ENCODE measurements at places on chromosomes 2 and 18.

- DNase-seq, result no peak
Observed at GRCh38 chr2:191521608-191522208, 156.2 kb upstream of the NABP1 start.

DNA sequence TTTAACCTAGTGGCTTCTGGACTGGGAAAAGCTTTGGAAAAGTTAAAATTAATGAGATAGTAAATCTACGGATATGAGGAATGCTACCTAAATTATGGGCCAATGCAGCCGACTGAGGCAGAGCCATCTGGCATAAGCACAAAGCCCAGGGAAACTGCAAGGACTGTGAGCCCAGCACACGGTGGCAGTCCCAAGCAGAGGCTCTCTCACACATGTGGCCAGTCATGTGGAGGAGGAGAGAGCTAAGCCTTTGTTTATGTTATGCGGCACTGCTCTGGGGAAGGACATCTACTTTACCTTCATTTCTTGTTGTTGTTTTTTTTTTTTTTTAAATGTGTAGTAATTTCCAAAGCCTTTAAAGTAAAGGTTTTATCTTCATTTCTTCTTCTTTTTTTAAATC is 267.0 kb downstream of the STK39 start:
- DNase-seq, result no peak

DNA sequence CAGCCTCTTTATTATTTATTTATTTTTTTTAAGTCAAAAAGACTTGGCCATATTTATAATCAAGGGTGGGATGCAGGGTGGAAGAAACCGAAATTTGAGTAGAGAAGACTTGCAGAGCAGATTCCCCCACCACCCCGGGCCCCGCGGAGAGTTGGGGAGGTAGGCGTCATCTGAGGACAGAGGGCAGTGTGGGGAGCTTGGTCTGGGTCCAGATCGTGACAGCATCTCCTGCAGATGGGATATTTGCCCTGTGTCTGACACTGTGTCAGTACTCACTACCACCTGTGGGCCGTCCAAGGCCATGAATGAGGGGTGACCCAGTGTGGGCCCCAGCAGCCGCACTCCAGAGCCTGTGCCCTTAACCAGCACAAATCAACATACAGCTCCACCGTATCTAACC is 10.5 kb upstream of the PRELID3A start:
- DNase-seq, result no peak

DNA sequence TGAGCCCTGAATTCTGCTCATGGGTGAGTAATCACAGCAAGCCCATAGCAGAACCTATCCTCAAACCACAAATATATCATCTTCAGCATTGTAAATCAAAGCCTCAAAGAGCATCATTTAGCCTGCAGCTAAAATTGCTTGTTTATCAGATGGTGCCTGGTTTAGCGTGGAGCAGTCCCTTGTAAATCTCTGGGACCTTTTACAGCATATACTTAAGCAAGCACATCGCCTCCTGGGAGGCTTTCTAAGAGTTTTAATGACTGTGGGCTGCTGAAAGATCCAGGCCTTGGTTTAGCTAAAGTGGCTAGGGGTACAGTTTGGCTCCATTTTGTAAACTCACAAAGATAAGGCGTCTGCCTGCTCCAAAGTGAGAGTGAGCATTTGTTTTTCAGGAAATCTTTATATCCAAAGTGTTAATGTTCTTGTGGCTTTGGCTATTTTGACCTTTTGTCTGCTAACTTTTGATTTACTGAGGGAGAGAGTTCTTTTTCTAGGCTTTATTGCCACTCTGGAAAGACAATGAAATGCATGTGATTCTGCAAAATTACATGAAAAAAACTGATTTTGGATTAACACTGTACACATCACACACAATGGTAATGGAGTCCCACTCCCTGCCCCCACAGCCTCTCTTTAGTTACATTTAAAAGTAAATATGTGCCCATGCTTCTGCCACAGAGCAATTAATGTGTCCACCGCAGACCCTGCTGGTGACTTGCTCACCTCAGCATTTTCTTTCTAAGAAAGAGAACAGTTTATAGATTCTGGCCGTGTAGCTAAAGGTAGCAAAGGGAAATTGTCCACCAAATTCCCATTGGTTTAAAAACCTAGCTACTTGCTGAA is 194.8 kb downstream of the LNPK start:
- DNase-seq, result no peak

GRCh38 chr2:98759827-98760625 is 29.1 kb upstream of the MGAT4A start:
- no peak for DNase-seq

DNA sequence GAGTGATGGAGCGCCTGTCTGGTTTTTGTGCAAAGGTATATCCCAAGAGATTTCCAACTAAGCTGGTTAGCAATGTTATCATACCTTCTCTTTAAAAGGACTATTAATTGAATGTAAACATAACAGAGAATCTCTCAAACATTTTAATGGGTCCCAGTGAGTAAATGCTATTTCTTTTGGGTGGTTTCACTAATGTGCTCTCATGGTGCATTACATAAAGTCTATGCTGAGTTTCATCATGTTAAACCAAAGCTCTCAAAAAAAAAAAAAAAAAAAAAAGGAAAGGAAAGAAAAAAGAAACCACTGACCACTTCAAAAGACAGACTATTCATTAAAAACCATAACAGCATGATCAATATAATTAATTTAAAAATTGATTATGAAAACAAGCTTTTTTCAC is 119.1 kb upstream of the SCN1A start:
- no peak for DNase-seq

DNA sequence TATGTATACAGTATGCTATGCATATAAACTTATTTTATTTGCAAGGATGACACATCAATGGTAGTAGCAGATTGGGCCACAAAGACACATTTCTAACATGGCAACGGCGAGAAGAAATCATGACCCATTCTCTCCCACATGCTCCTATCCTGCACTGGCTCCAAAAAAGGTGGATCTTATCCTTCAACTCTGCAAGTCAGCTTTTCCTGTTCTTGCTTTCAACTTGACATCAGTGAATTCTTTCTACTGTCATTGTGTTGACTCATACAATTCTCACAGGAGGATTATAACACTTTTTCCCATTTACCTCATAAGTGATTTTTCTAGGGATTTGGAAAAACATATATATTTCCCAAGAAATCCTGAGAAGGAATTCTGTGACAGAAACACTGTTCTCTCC is 53.1 kb downstream of the ACVR1 start:
- DNase-seq, result no peak

- no peak for DNase-seq
Observed at GRCh38 chr2:236663287-236664101, 93.9 kb downstream of the ACKR3 start.

GRCh38 chr2:101311696-101312017 is 3.2 kb upstream of the RNF149 start:
- DNase-seq, result no peak

GRCh38 chr2:24011250-24012104 is 1.6 kb downstream of the MFSD2B start:
- no peak for DNase-seq

GRCh38 chr18:77162580-77162979 is 30.0 kb upstream of the MBP start:
- DNase-seq, result no peak

DNA sequence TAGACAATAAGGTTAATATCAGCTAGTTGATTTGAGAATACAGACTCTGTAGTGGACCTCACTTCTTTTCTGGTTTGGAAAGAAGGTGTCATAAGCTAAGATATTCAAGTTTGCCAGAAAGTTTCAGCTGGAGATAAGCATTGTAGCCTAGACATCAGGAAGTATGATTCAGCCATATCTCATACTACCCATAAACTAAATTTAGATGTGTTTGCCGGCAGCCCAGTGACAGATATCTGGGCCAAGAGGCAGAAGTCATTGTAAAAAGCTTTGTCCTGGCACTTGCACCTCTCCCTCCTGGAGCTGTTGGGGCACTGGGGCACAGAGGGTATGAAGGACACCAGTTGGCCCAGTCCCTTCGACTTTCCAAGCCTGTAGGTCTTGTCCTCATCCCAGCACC is 128.0 kb downstream of the EPHA4 start:
- DNase-seq, result no peak

GRCh38 chr2:10091182-10091888 is 11.1 kb upstream of the CYS1 start:
- no peak for DNase-seq

DNA sequence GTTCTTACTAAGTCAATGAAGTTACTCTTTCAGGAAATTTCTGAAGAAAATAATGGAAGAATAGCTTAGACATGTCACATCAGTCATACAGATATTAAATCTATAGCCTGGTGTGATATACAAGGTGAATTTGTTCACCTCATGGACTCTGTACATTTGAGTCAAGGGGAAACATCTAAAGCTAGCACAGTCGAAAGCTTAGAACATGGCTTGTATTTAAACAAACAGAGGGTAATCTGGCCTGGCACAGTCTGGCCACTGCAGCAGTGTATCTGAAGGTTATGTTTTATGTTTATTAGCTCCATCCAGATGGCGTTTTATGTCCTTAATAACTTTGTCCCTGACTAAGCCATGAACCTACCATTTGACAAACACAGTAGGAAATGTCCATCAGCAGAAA is 817.3 kb downstream of the SATB2 start:
- DNase-seq, result no peak

DNA sequence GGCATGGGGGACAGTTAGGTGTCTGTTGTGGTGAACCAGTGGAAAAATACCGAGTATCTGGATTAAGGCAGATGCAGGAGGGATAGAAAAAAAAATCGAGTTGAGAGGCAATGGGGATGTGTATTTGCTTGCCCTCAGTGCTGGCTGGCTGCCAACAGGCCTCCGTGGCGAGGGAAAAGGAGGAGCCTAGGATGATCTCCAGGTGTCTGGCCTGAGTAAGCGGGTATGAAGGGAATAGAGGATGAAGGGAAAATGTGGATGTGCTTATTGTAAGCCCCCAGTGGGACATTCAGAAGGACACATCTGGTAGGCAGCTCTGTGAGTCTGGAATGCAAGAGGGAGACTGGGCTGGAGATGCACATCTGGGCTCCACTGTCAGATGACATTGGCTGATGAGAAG is 22.8 kb downstream of the KCNS3 start:
- no peak for DNase-seq

- no peak for DNase-seq
Observed at GRCh38 chr2:116680256-116680936, 1134.1 kb upstream of the DDX18 start.

DNA sequence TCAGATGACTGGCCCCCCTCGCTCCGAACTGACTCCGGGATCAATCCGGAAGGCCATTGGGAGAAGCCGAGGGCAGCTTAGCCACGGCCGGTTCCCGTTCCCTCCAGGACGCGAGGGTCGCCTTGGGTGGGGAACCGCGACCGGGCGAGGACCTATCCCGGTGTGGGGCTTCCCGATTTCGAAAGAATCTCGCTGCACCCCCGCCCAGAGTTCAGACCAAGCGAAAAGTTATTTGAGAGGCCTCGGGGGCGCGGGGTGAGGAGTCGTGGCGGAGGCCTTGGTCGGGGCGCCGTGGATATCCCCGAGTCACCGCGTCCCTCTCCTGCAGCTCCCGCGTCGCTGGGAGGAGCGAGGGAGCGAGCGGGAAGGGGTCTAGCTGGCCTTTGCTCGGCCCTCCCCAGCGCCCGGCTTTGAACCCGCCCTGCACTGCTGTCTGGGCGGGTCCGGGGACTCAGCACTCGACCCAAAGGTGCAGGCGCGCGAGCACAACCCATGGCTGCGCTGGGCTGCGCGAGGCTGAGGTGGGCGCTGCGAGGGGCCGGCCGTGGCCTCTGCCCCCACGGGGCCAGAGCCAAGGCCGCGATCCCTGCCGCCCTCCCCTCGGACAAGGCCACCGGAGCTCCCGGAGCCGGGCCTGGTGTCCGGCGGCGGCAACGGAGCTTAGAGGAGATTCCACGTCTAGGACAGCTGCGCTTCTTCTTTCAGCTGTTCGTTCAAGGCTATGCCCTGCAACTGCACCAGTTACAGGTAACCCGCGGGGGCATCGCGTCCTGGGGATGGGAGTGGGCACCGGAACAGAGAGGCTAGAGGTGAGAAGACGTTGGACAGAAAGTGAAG is at the start of gene CYP27A1:
TSS of gene CYP27A1 (plus strand) at position 457 of the 837 bp plus-strand sequence. CDS start at position 493, 36 bp downstream.
- no peak for DNase-seq

DNA sequence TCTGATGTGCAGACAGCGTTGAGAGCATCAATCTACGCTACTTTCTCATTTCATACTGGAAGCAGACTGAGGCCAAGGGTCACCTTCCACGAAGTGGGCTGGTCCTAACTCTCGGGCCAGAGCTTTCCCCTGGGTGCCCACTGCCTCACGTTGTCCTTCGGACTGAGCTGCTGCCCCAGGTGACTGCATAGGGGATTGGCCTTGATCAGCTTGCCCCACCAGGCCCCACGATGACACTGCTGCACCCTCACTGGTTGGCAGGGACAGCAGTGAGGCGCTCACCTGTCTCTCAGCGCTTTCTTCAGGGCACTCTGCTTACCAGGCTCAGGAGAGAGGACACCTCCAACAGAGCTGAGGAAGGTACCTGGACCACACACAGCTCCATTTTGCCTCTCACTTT is 47.3 kb downstream of the CABLES1 start:
- no peak for DNase-seq

DNA sequence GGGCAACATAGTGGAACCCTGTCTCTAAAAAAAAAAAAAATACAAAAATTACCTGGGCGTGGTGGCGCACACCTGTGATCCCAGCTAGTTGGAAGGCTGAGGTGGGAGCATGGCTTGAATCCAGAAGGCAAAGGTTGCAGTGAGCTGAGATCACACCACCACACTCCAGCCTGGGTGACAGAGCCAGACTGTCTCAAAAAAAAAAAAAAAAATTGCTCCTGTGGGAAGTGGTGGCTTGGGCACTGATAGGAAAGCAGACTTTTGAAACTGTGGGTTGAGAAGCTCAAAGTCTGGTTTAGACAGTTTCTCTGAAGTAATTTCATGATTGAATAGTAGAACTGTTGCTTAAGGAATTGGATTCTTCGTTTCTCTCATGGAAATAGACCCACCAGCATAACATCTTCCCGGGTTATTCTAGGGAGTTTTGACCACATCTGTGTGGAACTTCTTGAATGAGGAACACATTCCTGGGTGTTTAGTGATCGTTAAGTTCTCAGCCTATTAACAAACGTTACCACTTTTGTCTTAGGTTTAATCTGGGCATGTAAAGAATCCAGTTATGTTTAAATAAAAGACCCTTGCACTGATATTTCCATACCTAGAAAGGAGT is 33.5 kb downstream of the GRHL1 start:
- DNase-seq, result no peak
